Activated CD4-positive, alpha-beta T cell treated with anti-CD3 and anti-CD28 coated beads, Interleukin-10, Interleukin-2, amounts not matched to agents 100 ng/mL and 50 ng/mL, durations not matched to agents 16 hours and 8 hours (primary cell): ENCODE measurements at places on chromosomes 4 and X.

DNA sequence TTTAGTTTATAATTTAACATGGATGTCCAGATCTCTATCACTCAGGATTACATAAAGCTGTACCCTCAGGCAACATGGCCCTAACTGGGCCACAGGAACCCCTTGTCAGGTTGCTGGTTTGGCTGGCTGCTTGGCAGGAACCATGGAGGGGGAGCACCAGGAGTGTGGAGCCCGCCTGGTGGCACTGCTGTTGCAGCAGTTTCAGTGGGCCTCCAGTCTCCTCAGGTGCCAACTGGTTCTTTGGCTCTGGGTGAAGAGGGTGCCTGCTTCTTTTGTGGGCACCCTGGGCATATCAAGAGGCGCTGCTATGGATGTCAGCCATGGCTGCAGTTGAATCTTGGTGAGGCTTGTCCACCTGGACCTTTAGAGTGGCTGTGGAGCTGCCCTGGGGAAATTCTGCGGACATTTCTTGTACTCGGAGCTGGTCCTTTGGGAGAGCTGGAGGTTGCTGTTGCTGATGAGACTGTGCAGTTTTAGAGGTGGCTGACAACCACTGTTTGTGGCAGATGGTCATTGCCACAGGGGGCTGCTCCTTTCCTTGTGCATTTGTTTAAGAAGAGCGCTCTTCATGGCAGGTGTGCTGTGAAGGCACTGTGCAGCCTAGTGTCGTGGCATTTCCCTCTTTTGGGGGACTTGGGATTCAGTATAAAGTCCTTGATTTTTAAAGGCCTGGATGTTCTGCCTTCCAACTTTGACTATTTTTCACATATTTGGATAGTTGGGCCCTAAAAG is 10.3 kb upstream of the SMIM14 start:
- no peak for DNase-seq

- DNase-seq = no peak
These were observed 171.4 kb upstream of the ANXA3 start for GRCh38 chr4:78379991-78380729.

GRCh38 chr4:148275266-148275665 is 166.9 kb downstream of the NR3C2 start:
- no peak for DNase-seq

DNA sequence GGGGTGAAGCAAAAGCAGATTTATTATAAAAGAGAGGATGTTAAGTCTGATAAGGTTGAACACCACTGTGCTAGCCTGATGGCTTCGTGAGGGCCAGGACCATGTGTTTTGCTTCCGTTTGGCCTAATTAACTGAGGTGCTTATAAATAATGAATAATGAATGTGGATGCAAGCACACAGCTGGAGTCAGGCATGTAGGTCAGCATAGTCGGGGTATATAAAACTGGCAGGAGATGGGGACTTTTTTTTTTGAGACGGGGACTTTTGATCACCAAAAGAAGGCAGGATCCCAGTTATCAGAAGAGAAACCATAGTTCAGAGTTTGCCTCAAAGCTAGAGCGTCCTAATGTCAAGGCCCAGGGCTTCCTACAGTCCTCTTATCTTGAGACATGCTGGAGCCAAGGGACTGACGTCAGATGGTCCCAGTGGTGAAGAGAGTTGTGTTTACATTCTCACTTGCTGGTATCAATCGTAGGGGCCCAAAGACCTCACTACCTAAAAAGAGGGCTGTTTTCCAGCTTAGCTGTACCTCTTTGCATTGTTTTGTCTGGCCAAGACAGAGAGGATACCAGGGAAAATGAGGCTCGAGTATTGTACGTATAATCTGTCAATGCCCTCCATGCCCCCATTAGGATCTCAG is 50.4 kb downstream of the RTL9 start:
- DNase-seq = no peak

- no peak for DNase-seq
These were observed 6.1 kb upstream of the MSX1 start for GRCh38 chr4:4853371-4853823.
